ENCODE measurements at places on chromosomes 12 and 14. TPM values are rescaled to one million over a fixed set of nuclear protein-coding genes. Genes with fewer than 3 reads are reported as not detected.

Gene GCH1
- 27.9 TPM for total RNA-seq

Gene MYF5
- not detected for total RNA-seq

Gene CCDC175
- not detected for total RNA-seq

Gene DNAI7
- total RNA-seq = not detected

Gene INHBE
- not detected for total RNA-seq

Gene ANO6
- total RNA-seq = 88.8 TPM

Gene PKP2
- 24.8 TPM for total RNA-seq

Gene KLHL33
- 0.31 TPM for total RNA-seq

Gene ANKRD33
- not detected for total RNA-seq

Gene FLRT2
- total RNA-seq = 17.2 TPM

Gene ASPG
- total RNA-seq = 1.5 TPM

Gene CCDC197
- total RNA-seq = not detected

Gene KRT6C
- total RNA-seq = not detected

Gene EIF2B1
- 117 TPM for total RNA-seq

Gene SLC39A5
- not detected for total RNA-seq
